ENCODE measurements at places on chromosomes 16 and 17.

GRCh38 chr16:78976212-78976611 lies 624.3 kb downstream of the MAF start:
- DNase-seq = no peak

DNA sequence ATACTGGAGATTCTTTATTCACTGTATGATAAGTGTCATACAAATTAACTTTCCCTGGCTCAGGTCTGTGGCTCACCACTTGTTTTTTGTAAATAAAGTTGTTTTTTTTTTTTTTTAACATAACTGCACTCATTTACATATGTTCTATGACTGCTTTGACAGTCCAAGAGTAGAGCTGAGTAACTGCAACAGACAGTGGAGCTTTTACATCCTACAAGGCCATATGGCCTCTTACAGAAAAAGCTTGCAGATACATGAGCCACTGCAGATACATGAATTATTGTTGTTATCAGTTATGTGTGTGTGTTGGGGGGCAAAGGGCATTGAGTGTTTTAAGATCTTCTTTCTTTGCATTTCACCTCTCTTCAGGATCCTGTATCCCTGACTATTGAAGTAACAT lies 311.7 kb downstream of the BCAS3 start:
- DNase-seq = no peak

DNA sequence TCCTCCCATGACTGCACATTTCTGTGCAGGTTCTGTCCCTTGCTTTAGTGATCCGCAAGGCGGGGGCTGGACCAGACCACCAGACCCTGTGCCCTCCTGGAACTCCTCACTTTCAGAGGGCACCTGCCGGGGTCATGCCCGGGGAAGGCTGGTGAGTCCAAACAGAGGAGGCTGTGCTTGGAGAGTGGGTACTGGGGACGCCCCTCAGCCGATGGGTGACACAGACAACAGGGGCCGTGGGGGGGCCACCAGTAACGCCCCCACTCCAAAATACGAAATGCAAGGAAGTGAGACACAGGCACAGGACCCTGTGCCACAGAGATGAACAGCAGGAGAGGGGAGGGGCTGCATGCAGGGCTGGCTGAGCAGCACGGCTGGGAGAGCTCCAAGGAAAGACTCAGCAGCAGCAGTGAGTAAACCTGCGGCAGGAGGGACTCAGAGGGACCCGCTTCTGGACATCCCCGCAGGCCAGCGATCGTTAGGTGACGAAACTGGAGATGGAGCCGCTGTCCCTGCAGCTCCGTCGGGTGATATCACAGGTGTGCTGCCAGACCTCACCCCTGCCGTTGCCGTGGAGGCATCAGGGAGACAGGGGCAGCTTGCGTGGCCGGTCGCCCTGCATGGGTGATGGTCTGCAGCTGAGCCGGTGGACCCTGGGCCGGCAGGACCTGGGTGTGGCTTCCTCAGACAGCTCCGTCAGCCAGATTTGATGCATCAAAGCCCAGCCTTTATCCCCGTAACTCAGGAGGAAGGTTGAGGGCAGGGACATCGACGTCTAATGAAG lies 71.2 kb upstream of the GNG13 start:
- no peak for DNase-seq

DNA sequence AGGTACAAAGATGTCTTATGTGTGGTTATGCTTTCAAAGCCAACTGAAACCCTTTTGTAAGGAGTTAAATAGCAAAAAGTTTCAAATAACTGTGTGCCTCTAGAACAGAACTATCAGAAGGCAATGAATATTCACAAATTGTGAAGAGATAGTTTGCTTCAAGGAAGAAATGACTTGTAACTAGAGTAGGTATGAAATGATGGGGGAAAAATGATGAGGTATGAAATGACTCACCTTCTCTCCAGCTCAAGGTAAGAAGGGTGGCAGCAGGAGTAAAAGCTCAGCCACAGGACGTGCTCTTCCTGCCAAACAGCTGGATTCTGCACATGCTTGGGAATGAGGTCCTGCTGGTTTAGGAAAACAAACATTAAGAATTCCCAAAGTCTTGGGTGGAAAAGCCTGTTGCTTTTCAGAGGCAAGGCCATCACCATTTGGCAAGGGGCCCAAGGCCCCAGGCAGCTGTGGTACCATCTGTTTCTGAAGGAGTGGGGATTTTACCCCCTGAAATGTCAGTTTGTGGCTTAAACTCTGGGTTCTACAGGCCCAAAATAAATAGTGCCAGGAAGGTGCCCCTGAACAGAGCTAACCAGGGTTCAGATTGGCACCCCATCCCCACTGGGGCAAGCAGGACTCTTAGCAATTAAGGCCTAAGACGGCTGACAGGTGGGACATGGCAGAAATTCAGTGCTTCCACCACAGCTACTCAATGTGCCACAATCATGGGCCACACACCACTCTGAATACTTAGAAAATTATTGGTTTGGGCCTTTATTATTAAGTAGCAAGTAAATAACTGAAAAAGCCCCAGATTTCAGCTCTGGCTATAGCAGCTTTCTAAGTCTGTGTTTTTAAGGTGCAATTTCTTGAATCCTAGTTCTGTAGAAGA lies 13.3 kb downstream of the HERPUD1 start:
- DNase-seq = no peak

All from GM18507 (cell line).